ENCODE measurements at places on chromosomes 4 and X. TPM values are rescaled to one million over a fixed set of nuclear protein-coding genes. Genes with fewer than 3 reads are reported as not detected.

DNA sequence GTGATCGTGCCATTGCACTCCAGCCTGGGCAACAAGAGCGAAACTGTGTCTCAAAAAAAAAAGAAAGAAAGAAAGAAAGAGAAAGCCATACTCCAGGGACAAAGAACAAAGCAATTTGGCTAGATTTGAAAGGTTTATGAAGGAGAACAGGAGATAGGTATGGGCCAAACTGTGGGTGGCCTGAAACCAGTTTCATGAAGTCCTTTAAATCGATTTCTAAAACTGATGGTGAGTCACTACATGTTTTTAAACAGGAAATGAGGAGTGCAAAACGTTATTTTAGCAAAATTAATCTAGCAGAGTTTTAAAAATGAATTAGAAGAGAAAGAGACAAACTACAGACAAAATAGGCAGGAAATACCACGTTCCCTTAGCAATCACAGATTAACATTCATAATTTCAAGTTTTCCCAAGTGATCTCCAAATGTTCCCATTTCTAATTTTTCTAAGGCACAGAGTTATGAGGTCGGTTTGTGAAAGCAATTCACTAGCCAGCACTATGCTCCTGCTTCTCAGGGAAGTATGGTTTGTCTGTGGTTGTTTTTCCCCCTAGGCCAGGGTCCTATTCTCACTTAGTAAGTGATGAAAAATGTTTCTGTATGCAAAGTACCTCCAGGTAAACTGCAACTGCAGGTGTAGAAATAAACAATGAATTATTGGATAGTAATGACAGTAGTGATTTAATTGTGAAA is 190.6 kb downstream of the PPP3CA start:
- DNase-seq, result no peak

The ERCC6L gene
- 3.3 TPM for polyA plus RNA-seq

GRCh38 chr4:112953262-112953661 is 96.2 kb upstream of the ANK2 start:
- no peak for DNase-seq

DNA sequence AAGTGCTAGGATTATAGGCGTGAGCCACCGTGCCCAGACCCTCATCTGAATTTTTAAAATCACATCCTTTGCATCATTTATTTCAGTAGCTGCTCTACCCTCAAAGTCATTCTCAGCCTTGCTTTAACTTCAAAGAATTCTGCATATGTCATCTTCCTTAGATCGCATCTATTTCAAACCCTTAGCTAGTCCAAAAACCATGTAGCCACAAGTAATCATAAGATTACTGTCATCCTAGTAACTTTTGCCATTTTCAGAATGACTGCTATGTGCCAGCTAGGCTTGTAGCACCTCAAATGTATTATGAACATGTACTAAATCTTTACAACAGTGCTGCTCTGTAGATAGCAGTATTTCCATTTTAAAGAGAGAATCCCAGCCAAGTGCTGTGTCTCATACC is 45.5 kb upstream of the KLF3 start:
- no peak for DNase-seq

The SOWAHD gene
- 0.54 TPM for polyA plus RNA-seq

DNA sequence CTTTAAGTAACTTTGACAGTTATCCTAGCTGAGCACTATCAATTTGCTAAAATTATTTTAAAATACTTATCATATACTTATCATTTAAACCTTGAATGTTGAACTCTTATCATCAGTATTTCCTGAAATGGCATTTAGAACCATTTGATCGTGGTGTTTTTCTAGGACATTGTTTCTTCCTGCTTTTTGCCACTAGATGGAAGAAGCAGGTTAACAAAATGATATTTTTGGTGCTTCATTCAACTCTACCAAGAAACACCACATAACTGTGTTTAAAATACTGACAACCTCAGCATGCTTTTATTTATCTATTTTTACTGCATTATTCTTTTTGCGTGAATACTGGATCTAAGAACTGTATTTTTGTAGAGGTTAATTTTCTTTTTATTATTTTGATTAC is 44.6 kb downstream of the C4orf33 start:
- DNase-seq, result no peak

DNA sequence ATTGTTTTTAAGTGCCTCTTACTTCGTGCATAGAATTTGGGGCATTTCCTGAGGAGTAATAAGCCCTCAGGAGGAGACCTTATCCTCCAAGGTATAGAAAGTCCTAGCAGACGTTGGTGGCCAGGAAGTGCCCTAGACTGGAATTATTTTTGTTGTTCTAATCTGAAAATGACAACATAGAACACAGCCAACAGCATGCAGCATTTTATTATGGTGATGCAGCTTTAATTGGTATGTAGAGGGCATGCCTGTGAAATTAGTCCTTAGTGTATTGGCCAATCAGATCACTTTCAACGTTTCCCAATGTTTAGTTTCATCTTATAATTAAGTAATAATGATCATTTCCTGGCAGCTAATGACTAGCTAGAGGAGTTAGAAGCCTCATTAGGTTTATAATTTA is 199.2 kb downstream of the SHROOM3 start:
- DNase-seq, result no peak

- DNase-seq, result no peak
These were observed 117.4 kb downstream of the DIPK2B start for GRCh38 chrX:45083314-45083713.

- no peak for DNase-seq
These were observed 20.5 kb upstream of the AFAP1 start for GRCh38 chr4:7960017-7960789.

DNA sequence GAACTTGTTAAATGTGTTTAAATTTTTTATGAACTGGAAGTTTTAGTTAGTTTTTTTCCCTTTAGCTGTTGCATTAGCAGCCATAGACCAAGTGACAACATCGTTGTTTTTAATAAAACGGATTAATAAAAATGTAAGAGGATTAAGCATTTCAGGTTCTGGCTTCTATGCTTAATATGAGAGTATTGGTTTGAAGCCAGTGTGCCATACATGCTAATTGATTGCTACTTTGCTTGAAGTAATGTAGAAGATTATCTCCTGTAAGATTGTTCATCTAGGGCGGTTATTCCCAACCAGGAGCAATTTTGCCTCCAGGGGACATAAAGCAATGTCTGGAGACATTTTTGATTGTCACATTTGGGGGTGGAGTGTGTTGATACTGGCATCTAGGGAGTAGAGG is 54.3 kb downstream of the TLL1 start:
- DNase-seq, result no peak

DNA sequence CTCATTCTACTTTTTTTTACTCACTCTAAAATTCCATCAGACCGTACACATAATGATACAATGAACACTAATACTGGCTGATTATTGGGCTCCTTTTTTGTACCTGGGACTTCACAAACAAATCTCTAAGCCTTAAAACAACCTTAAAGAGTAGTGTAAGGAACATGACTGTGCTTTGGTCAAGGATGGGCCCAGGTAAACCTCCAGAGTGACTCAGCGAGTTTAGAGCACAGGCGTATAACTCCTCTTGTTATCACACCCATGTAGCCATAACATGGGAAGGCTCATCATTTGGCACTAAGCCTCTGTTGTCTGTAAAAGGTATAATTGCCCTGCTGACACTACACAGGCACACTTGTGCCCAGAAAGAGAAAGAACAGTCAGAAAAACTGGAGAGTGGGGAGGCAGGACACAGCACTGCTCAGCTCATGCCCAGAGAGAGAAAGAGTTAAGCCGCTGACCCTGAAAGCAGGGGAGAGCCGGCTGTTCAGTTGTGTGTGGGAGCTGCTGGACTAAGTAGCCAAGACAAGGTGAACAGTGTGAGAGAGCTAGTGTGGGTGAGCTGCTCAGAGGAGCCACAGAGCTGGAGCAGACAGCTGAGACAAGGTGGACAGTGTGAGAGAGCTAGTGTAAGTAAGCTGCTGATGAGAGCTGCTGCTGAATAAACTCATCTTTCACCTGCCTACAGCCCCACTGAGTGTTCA is 319.6 kb upstream of the BMP3 start:
- DNase-seq, result no peak

GRCh38 chr4:141731481-141731880 is 95.1 kb downstream of the IL15 start:
- DNase-seq, result no peak

- DNase-seq, result no peak
These were observed at the start of gene VGLL1 for GRCh38 chrX:136531951-136532350. Gene VGLL1 (plus strand): TSS chrX:136532215. CDS start chrX:136536021, 3,806 bp downstream.
